ENCODE measurements at places on chromosomes 2 and 18.

DNA sequence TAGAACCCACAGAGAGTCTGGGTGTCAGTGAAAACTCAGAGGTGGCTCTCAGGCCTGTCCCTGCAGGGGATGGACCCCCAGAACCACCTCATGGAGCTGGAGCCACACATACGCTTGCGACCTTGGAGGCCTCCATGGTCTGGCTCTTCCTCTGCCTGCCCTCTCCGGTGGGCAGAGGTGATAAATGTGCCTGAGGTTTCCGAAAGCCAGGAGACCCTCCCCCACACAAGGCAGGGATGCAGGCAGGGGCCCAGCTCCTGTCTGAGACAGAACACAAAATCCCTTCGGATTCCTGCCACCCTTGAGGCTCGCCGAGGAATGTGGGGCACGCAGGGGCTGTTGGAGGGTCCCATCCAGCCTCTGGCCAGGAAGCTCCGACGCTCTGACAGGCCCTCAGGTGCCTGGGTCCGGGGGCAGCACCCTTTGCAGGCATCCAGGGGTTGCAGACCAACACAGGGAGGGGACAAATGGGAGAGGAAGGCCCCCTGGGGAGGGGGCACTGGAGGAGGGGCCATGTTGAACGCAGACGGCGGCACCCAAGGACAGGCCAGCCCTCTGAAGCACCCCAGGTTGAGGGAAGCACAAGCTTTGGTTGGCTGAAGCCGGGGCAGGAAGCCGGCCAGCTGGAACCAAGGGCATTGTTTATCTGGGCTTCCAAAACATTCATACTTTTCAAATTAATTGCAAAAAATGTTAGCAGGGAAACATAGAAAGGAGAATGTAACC, 4.1 kb upstream of the SNED1 start:
- H3K4me1 ChIP-seq: peaks cover 6% of the 10 kb centered on the region
- no peak overlapping the region for H3K27ac ChIP-seq
- no peaks in the 10 kb centered on the region for H3K36me3 ChIP-seq
- no peak for DNase-seq
- H3K4me3 ChIP-seq: no peak overlapping the region

- H3K4me1 ChIP-seq: peaks cover 4% of the 10 kb centered on the region
- no peak overlapping the region for H3K4me3 ChIP-seq
- no peak overlapping the region for H3K27ac ChIP-seq
- DNase-seq: no peak
- peaks cover 34% of the 10 kb centered on the region for H3K27me3 ChIP-seq
Observed at GRCh38 chr2:129975016-129975774, 4.3 kb upstream of the RAB6C start.

DNA sequence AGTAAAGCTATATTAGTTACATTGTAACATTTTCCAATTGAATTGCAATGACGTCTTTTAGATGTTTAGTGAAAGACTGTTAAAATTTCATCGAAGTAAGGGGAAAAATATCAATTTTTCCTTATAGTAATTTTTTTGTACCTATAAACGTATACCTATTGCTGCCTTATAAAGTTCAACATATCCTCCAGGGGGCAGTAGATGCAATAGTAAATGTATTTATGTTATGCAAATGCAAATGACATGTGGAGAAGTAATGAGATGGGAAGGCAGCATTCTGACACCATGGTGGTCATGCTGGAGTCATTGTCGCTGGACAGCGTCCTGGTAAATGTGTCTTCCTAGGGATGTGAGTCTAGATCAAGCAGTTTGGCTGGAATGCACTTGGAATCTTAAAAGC, 38.7 kb downstream of the MSTN start:
- H3K36me3 ChIP-seq: no peaks in the 10 kb centered on the region
- no peaks in the 10 kb centered on the region for H3K27me3 ChIP-seq
- H3K4me1 ChIP-seq: no peaks in the 10 kb centered on the region
- no peak overlapping the region for H3K27ac ChIP-seq
- no peak for DNase-seq

GRCh38 chr2:48283586-48284269, 246.2 kb upstream of the STON1 start:
- peaks cover 4% of the 10 kb centered on the region for H3K36me3 ChIP-seq
- peaks cover 6% of the 10 kb centered on the region for H3K4me1 ChIP-seq
- no peak overlapping the region for H3K4me3 ChIP-seq
- no peaks in the 10 kb centered on the region for H3K27me3 ChIP-seq
- H3K27ac ChIP-seq: no peak overlapping the region
- no peak for DNase-seq

DNA sequence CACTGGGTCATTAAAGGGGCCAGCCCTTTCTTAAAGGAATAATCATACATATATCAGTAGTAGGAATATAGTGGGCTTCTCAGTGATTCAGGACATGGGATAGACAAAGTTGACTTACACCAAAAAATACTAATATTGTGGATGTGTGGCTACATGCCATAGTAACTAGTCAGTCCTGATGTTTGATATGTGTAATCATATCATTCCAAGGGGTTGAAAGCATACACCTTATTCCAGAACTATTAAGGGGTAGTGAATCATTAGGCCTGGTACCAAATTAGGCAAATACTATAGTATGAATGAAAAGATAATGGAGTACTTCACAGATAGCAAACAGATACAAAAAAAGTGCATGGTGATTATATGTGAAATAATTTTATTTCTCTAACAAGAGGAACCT, 814.9 kb upstream of the NRXN1 start:
- H3K27me3 ChIP-seq: no peaks in the 10 kb centered on the region
- H3K36me3 ChIP-seq: no peaks in the 10 kb centered on the region
- DNase-seq: no peak
- H3K4me3 ChIP-seq: no peak overlapping the region

GRCh38 chr2:42800981-42801380, 8.6 kb upstream of the HAAO start:
- peaks cover 34% of the 10 kb centered on the region for H3K27me3 ChIP-seq
- H3K4me3 ChIP-seq: no peak overlapping the region
- no peak overlapping the region for H3K27ac ChIP-seq
- no peaks in the 10 kb centered on the region for H3K36me3 ChIP-seq
- no peak for DNase-seq

DNA sequence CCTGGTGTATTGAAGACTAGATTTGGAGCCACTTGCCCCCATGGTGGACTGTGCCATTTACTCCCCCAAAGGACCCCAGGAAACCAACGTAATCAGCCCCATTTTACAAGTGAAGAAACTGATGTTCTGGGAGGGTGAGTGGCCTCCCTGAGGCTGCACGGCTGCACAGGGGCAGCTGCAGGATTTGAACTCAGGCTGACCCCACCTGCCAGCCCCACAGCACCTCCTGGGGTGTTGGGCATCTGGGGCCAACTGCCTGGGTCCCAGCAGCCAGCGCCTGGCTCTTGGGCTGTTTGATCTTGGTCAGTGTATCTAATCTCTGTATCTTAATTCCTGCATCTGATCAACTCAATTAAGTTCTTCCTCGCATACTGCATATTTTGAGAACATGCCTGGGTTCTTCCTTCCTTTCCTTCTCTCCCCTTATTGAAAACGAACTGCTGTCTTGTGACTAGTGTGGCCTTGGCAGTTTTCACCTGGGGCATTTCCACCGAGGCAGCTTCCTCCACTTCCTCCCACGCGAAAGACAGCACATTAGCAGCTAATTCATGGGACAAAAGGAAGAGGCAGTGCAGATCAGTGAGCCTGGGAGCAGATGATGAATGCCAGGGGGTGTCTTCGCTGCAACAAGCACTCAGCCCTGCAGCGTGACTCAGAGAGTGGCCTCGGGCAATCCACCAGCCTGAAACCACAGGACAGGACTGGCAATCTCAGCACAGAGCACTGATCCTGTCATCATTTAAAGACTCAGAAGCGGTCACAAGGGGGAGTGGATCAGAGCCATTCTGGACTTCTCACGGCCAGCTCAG, 184.1 kb upstream of the RAB12 start:
- H3K36me3 ChIP-seq: no peaks in the 10 kb centered on the region
- H3K27ac ChIP-seq: no peak overlapping the region
- no peak for DNase-seq
- no peaks in the 10 kb centered on the region for H3K4me1 ChIP-seq

DNA sequence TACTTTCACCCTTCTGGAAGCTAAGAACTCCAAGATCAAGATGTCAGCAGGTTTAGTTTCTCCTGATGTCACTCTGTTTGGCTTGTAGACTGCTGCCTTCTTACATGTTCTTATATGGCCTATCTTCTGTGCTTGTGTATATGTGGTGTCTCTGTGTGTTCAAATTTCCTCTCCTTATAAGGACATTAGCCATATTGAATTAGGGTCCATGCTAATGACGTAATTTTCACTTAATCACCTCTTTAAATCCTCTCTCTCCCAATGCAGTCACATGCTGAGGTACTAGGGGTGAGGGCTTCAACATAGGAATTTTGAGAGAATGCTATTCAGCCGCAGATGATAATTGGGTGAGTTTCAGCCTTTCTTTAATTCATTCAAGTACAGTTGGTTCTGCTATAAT, 458.3 kb upstream of the SYT4 start:
- no peak for DNase-seq
- H3K4me3 ChIP-seq: no peak overlapping the region
- H3K4me1 ChIP-seq: no peaks in the 10 kb centered on the region
- H3K36me3 ChIP-seq: no peaks in the 10 kb centered on the region
- no peaks in the 10 kb centered on the region for H3K27me3 ChIP-seq

DNA sequence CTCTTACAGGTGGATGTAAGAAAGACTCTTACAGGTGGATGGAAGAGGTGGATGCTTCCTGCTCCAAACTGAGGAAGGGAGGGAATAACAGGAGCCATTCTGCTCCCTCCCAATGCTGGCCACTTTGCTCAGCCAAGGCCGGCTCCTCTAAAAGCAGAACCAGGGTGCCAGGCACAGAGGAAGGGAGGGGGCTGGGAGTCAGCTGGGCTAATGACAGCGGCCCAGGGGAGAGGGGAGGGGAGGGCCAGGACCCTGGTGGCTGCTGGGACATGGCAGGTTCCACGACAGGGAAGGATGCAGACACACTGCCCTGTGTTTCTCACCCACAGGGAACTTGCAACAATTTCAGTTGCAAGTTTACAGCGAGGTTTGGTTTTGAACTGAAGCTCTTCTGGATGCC, 173.4 kb downstream of the ANAPC1 start:
- H3K4me3 ChIP-seq: no peak overlapping the region
- H3K27ac ChIP-seq: no peak overlapping the region
- H3K4me1 ChIP-seq: peaks cover 12% of the 10 kb centered on the region

DNA sequence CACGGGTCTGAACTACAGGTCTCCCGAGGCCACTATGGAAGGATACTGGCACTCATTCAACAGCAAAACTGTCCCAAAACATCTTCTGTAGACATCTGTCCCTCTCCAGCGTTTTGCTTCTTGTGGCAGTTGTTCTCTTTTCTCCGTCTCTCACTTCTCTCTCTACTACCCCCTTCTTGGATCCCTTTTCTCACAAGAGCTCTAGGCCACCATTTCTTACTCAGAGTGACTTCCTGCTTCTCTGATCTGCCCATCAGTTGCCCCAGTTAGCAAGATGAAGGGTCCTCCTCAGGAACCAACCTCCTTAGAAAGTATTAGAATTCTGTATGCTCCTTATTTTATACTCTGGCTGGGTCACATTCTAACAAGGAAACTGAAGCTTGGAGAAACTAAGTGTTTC, 32.6 kb downstream of the BCL2 start:
- no peak overlapping the region for H3K4me3 ChIP-seq
- H3K27me3 ChIP-seq: no peaks in the 10 kb centered on the region
- peaks cover 48% of the 10 kb centered on the region for H3K36me3 ChIP-seq
- H3K4me1 ChIP-seq: peaks cover 17% of the 10 kb centered on the region
- DNase-seq: no peak
- H3K27ac ChIP-seq: no peak overlapping the region

DNA sequence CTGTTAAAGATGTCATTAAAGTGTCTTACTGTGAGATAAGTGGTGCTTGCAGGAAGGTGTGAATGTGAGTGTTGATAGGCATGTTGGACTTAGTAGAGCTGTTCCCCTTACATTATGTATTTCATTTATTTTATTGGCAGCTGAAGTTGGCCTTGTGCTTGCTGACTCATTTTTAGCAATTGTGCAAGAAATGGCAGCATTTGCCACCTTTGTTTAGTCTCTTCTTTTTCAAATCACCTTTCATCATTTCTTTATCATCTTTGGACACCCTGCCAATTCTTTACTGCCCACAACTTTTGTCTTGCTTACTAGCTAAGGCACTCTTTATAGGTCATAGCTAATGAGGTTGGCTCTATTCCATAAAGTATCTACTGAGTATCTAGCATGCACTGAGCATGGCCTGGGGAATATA, 130.3 kb upstream of the LYPD6 start:
- no peaks in the 10 kb centered on the region for H3K4me1 ChIP-seq
- no peak overlapping the region for H3K27ac ChIP-seq
- no peak overlapping the region for H3K4me3 ChIP-seq

GRCh38 chr2:201955702-201956141, 77.9 kb upstream of the FZD7 start:
- no peak for DNase-seq
- H3K27ac ChIP-seq: no peak overlapping the region
- H3K4me1 ChIP-seq: no peaks in the 10 kb centered on the region
- no peaks in the 10 kb centered on the region for H3K36me3 ChIP-seq
- peaks cover 23% of the 10 kb centered on the region for H3K27me3 ChIP-seq

DNA sequence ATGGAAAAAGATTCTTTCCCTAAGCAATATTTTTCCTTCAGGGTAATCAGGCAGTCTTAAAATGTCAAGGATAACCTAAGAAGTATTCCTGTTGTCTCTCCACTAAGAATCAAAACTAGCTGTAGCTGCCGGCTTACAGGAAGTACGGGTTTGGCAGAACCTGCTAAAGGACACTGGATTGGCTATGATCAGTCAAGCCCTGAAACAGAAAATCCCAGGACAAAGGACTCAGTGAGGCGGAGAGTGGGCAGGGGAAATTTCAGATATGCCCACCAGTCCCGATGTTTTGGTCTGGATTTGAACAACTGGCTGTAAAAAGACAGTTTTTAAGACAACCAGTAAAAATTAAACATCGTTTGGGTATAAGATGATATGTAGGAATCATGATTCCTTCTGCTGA, 155.7 kb downstream of the HDAC4 start:
- H3K4me1 ChIP-seq: peaks cover 52% of the 10 kb centered on the region
- no peak overlapping the region for H3K4me3 ChIP-seq
- H3K27ac ChIP-seq: no peak overlapping the region
- H3K27me3 ChIP-seq: peaks cover 4% of the 10 kb centered on the region
- peaks cover 42% of the 10 kb centered on the region for H3K36me3 ChIP-seq

- peak; percentile 54 for DNase-seq
- peak overlapping the region; percentile 14 for H3K4me3 ChIP-seq
- peaks cover 61% of the 10 kb centered on the region for H3K36me3 ChIP-seq
- peaks cover 85% of the 10 kb centered on the region for H3K4me1 ChIP-seq
- H3K27ac ChIP-seq: peak overlapping the region; percentile 98
- no peaks in the 10 kb centered on the region for H3K27me3 ChIP-seq
Observed at GRCh38 chr2:105802587-105802986, 57.9 kb downstream of the NCK2 start.

DNA sequence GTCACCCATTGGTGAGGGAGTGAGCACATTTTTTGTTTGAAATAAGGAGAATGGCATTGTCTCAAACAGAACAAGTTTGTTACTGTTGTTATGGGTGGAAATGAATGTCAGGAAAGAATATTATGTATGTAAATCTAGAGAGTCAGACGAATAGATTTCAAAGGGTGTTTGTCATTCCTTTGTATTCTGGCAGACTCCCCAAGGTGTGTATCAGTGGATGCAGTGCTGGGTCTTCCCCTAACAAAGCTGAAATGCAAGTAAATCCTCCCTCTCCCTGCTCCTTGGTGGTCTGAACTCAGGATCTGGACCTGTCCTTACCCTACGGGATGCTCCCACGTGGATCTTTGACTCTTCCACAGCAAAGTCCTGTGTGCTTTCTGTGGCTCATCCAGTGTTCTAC, 139.5 kb upstream of the ZNF516 start:
- no peak overlapping the region for H3K4me3 ChIP-seq
- no peaks in the 10 kb centered on the region for H3K36me3 ChIP-seq
- no peak for DNase-seq

GRCh38 chr2:227228061-227228667, 63.7 kb downstream of the COL4A3 start:
- peaks cover 5% of the 10 kb centered on the region for H3K27me3 ChIP-seq
- no peak for DNase-seq
- no peak overlapping the region for H3K27ac ChIP-seq
- H3K4me1 ChIP-seq: no peaks in the 10 kb centered on the region
